ENCODE measurements at places on chromosomes 3 and 15.

DNA sequence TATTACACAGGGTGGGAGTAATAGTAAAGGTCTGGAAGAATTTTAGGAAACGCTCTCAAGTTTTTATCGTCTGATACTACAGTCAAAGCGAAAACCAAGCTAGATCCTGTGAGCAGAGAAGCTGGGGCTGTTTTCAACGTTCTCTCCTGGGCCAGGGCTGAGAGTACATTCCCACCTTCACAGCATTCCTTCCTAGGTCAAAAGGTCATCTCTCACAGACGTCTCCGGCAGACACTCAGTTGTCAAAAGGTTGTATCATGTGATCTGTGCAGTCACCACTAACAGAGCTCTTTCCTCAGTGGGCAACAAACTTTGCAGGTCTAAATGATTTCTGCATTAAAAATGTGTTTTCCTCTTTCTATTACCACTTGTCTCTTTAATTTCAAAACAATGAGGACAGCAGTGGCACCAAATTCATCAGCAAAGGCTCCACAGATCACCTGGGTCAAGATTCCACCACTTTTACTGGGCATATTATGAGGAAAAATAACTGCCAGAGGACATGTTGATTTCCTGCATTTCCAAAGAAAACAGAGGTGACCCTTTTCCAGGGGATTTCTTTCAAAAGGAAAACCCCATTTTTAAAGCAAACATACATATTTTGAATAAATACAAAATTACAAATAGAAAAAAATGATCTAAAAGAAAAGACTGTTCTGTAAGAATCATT, 41.9 kb downstream of the MEIS2 start:
- no peak for DNase-seq

- DNase-seq, result no peak
Observed at GRCh38 chr3:150761831-150762661, 923 bp downstream of the SIAH2 start.

- no peak for DNase-seq
Observed at GRCh38 chr3:182294256-182294655, 499.0 kb upstream of the ATP11B start.

GRCh38 chr3:66822186-66823008, 175.7 kb upstream of the KBTBD8 start:
- no peak for DNase-seq

DNA sequence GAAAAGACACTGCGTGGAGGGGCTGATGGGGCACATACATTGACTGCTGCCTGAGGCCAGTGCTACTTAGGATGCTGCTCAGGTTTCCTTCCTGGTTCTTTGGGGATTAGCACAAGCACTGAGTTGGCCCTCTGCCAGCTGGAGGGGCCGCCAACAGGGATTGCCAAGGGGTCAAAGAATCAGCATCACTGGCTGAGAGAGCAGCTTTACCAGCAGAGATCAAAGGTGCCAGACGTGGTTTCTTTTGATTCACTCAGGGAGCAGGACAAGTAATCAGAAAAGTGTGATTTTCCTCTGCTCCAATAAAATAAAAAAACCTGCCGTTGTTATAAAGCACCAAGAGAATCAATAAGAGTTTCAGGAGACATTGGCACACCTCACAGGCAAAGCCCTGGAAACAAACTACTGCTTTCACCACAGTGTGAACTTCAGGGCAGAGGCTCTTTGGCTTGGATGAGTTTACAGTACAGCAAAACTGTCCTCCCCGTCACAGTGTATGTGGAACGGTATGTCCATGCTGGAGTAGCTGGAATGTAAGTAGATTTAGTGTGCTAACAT, 45.8 kb upstream of the FSIP1 start:
- no peak for DNase-seq

DNA sequence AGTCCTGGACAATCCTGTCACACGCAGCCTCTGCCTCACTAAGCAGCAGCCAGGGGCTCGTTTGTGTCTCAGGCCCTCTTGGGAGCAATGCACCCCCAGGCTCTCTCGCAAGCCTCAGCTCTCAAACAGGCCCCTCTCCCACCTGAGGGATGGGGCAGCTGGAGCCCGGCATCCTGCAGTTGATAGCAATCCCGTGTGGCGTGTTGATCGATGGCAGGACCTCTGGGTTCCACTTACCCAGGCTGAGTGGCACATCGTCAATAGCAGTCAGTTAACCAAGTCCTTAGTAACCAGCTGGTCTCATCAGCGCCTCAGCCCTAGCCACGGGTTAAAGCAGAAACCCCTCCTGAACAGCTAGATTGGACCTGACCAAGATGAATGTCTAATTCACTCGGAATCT, 36.5 kb upstream of the PLXNA1 start:
- no peak for DNase-seq

GRCh38 chr3:105495021-105495420, 128.3 kb downstream of the ALCAM start:
- DNase-seq, result no peak

- DNase-seq, result no peak
Observed at GRCh38 chr3:195838714-195839113, 27.0 kb upstream of the MUC4 start.

DNA sequence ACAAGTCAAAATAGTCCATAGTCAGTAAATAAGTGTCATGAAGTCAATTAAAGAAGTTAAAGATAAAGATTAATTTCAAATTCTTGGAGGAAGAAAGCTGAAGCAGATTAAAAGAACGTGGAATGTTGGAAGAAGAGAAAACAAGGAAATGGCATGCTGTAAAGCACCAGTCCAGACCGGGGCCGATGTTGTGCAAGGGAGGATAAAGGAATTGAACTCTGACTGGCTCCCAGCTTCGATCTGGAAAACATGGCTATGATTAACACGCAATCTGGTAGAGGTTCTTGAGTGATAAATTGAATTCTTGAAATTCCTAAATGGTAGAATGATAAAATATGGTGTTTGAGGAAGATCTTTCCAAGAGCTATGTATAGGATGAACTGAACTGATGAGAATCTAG, 194.4 kb downstream of the MEIS2 start:
- no peak for DNase-seq

GRCh38 chr3:161508852-161509477, 12.4 kb downstream of the OTOL1 start:
- DNase-seq, result no peak

GRCh38 chr3:64184621-64185020, 40.6 kb downstream of the PRICKLE2 start:
- DNase-seq, result no peak

GRCh38 chr3:78957456-78957855, 810.3 kb downstream of the ROBO1 start:
- no peak for DNase-seq

GRCh38 chr3:69251078-69251805, 128.8 kb upstream of the LMOD3 start:
- no peak for DNase-seq

- no peak for DNase-seq
Observed at GRCh38 chr3:177731644-177732268, 534.5 kb upstream of the TBL1XR1 start.
